ENCODE measurements at places on chromosomes 1 and 21. TPM values are rescaled to one million over a fixed set of nuclear protein-coding genes. Genes with fewer than 3 reads are reported as not detected.

- peak; percentile 79 for DNase-seq
Observed at GRCh38 chr1:179141592-179142251, 59.9 kb downstream of the TOR3A start.

GRCh38 chr1:152871731-152872126 is 6.4 kb upstream of the SMCP start:
- DNase-seq: no peak

Gene ZNF678
- 4.2 TPM for total RNA-seq

Gene SLC16A4
- total RNA-seq: 73.4 TPM

DNA sequence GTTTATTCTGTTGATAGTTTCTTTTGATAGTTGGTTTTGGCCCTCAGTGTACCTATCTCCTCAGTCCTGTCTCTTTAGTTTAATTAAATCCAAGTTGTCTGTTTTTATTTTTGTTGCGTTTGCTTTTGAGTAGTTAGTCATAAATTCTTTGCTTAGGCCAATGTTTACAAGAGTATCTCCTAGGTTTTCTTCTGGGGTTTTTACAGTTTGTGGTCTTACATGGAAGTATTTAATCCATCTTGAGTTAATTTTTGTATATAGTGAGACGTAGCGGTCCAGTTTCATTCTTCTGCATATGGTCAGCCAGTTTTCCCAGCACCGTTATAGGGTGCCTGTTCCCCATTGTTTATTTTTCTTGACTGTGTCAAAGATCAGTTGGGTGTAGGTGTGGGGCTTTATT is 139.4 kb downstream of the POU2F1 start:
- peak; percentile 61 for DNase-seq

- peak; percentile 81 for DNase-seq
Observed at GRCh38 chr1:209583408-209583807, at the start of gene CAMK1G. TSS of gene CAMK1G (plus strand) at chr1:209583714. CDS start at chr1:209594984, 11,270 bp downstream.

Gene AVPR1B
- not detected for total RNA-seq

Gene B3GALNT2
- 48.0 TPM for total RNA-seq

DNA sequence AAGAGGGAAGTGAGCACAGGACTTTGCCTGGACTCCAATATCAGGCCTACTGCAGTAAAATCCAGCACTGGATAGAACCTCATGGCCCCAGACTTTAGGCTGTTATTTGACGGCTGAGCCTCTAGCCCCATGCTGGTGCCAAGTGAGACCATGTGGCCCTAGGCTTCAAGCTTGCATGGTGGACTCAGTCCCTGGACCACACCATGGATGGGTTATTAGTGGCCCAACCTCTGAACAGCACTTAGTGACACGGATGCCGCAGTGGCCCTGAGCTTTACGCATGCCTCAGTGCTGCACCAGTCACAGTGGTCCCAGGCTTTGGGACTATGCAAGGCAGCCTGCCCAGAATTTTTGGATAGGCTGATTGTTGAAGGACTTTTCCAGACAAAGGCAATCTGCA is 13.0 kb downstream of the IFI44L start:
- DNase-seq: no peak

- no peak for DNase-seq
Observed at GRCh38 chr1:30942326-30942963, 33.9 kb upstream of the SDC3 start.

Gene TMEM52
- 0.43 TPM for total RNA-seq

Gene KAZN
- total RNA-seq: 8.6 TPM

DNA sequence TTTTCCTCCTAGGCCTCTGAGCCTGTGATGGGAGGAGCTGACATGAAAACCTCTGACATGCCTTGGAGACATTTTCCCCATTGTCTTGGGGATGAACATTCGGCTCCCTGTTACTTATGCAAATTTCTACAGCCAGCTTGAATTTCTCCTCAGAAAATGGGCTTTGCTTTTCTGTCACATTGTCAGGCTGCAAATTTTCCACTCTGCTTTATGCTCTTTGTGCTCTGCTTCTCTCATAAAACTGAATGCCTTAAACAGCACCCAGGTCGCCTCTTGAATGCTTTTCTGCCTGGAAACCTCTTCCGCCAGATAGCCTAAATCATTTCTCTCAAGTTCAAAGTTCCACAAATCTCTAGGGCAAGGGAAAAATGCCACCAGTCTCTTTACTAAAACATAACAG is 46.7 kb upstream of the TENT5C start:
- DNase-seq: no peak

DNA sequence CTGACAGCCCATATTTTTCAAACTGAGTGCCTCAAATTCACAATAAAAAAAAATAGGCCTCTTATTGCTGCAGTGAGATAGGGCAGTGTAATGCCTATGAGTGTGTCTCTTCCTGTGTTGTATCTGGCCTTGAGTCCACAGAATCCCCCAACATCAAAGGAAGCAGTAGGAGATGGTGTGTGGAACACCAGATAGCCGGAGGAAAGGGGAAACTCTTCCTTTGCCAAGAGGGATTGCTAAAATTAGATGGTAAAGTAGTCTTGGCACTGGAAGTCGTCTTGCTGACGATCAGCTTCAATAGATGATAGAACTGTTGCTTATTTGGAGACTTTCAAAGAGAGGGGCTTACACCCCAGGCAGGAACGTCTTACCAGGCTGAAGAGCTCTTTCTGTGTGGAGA is 51.8 kb downstream of the RUNX1 start:
- no peak for DNase-seq

DNA sequence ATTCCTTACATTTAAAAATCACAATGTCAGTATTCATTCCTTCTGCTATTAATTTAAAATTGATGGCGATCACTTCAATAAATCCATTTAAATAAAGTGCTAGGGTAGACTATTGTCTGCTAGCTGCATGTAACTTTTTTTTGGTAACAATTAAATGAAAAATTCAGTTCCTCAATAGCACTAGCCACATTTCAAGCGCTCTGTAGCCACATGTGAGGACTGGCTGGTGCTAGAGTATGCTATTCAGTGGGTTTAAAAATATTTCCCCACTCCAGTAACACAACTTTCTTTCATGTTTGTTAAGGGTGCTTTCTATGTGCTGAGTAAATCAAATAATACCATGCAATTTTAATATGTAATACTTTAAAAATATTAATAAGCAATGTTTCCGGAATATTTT is 108.2 kb downstream of the LTN1 start:
- DNase-seq: no peak

DNA sequence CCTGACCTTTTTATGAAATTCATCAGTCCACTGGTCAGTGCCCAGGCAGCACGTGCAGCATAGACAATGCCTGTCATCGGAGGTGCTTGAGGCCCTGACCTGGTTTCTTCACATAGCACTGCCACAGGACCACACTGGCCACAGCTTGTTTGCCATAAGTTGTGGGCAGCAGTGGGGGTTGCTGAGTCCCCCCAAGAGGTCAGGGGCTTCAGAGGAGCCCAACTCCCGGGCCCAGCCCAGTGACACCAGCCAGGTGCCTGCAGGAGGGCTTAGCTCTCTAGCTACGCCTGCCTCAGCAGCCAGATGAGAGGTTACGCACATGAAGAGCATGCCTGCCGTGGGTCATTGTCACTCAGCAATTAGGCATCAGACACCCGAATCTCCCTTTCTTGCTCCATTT is 41.6 kb downstream of the UBASH3A start:
- DNase-seq: no peak

Gene RSPH1
- not detected for total RNA-seq

DNA sequence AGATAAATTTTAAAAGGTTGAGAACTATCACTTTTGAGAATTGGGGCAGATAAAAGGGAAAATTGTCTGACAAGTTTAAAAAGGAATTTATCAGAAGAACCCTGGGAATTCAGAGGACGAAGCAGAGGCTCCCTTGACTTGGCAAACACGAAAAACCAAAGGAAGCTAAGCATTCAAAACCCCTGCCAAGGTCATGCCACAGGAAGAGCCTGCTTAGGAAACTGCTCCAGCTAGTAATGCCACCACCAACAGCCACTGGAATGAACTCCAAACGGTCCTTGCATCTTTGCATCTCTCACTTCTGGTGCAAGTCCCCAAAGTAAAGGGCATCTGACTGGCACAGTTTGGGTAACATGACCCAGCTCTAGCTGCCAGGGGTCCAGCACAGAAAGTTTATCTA is 7.2 kb downstream of the GPBP1L1 start:
- no peak for DNase-seq

DNA sequence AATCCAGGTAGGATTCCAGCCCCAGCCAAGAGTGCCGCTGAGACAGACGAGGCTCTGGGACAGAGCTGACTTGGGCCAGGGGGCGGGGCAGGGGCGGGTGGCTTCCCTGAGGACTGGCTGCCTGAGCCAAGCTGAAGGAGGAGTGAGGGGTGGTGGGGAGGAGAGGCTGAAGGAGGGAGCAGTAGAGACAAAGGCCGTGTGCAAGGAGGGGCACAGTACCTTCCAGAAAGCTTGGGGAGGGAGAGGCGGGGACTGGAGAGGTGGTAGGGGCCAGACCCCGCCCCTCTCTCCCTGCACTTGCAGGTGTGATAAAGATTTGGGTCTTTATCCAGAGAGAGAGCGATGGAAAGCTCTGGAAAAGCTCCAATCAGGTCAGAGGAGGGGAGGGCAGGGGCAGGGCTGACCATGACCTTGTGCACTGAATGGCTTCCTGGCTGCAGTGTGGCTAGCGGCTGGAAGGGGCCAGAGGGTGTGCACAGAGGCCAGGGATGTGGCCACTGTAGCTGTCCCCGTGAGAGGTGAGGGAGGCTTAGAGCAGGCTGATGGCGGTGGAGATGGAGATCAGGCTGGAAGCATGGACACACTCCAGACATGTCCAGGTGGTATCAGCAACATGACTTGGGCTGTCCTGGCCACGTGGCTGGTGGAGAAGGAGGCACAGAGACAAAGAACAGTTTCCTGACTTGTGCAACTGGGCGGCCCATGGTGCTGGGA is 6.7 kb upstream of the EPHA8 start:
- no peak for DNase-seq

DNA sequence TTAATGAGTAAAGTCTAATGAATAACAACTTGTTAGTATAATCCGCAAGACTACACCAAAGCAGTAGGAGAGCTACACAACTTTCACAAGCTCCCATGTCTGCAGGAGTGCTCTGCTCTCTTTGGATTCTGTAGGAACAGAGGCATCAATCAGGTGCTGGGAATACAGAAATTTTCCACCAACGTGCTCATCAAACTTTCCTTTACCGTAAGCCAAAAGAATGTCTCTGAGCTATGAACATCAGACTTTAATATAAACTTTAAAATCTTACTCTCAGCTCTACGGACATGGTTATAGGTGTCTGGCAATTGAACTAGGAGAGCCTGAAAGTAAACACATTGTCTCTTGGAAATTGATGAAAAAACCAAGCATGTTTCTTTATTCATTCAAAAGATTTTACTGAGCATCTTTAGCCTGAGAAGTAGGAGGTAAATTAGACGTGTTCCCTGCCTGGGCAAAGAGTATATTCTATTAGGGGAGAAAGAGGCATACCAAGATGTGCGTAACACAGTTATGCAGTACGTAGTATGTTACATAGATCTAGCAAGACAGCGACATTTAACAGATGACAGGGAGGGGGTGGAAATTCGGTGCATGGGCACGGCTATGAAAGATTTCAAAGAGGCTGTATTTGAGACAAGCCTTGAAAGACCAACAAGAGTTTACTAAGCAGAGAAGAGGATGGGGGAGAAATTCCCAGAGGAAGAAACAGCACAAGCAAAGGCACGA is 85.2 kb downstream of the TM2D1 start:
- DNase-seq: no peak

DNA sequence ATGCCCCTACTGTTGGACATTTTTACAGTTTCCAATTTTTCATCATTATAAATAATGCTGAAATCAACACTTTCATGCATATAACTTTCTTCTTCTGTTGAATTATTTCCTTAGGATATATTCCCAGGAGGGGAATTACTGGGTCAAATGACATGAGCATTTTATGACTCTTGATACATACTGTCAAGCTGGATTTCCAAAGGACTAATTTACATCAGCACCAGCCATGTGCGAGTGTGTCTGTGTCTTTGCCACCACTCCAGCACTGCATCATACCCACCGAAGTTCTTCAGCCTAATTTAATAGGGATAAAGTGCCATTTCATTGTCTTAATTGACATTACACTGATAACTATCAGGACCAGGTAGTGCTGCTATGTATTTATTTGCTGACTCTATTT is 146.7 kb downstream of the CSMD2 start:
- DNase-seq: no peak

DNA sequence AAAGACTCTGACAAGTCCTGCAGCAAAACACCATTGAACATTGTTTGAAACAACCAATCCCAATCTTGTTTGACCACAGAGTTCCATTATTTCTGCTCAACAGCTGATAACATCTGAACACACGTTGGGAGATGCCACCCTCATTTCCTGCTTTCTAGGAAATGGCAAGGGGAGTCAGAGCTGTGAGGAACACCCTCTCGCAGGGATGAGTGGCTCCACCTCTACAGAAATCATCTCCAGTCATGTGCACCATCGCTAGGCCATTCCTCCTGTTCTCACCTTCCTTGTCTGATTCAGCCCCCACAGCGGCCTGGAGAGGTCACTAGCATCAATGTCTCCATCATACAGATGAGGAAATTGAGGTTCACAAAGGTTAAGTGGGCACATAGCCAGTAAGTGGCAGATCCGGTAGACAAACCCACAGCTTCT is 22.4 kb upstream of the RUNX3 start:
- DNase-seq: no peak

- no peak for DNase-seq
Observed at GRCh38 chr1:23576338-23577055, 17.2 kb upstream of the ID3 start.

Gene ARHGEF16
- total RNA-seq: 0.97 TPM

All from fibroblast of villous mesenchyme (primary cell).